ENCODE measurements at places on chromosomes 12 and 14.

DNA sequence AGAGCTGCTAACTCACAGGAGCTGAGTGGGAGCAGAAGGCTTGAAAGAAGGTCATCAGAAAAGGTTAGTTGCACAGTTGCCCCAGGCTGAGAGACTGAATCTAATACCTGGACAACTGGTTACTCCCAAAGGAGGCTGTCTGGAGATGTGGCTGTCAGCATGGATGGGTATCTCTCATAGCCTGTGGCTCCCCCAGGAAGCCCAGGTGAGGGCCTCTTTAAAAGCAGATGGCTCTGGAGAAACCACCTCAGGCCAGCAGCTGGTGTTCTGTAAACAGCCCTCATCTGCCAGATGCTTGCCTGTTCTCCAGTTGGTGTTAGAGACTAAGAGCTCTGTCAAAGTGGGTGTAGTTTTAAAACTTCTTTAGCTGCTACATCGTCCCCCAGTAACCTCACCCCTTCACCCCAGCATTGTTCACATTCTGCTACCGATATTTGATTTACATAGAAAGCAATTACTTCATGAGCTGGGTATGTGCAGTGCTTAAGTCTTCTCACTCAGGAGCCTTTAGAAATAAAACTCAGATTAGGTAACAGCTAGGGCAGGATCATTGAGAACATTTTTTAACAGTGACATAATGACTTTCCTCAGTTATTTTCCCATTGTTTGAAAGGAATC is 25.8 kb downstream of the DACT1 start:
- no peak for DNase-seq

DNA sequence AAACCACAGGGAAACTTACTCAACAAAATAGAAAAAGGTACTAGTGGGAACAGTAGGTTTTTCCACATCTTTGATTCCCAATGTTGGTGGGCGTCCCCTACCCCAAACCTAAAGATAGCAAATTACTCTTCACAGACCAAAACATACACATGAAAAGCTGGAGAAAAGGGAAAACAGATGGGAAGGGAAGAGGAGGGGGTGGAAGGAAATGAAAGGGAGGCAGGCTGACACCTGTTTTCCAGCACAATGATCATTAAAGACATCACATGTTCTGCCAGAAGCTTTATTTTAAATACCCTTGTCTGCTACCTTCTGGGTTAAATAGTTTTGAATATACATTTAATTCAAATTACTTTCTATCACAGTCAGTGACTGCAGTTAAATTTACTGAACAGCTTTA is 1617.9 kb upstream of the SEL1L start:
- DNase-seq, result no peak

GRCh38 chr12:6471989-6472360 is 1.5 kb upstream of the VAMP1 start:
- no peak for DNase-seq

DNA sequence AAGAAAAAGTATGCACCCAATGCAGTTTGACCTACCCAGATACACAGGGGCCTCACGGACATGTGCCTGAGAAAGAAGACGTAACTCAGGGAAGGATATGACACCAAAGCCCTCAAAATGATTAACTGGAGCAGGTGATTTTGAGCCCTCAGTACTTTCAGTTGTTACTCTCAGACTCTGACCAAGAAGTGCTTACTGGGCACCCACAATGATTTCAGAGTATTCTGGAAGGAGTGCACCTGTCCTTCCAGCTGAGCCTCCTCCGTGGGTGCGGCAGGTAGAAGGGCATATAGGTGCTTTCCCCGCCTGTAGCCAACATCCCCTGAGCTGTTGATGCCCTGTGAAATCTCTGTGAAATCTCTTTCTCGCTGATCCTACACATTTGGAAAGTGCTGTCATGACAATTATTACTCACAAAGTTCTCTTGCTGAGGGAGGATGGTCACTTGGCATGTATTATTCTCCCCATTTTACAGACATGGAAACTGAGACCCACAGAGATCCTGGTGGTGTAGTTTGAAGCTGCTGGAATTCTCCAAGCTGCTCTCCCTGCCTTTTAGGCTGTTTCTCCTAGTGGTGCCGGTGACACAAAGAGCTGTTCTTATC is 154.3 kb upstream of the CCND2 start:
- DNase-seq, result peak; percentile 53

DNA sequence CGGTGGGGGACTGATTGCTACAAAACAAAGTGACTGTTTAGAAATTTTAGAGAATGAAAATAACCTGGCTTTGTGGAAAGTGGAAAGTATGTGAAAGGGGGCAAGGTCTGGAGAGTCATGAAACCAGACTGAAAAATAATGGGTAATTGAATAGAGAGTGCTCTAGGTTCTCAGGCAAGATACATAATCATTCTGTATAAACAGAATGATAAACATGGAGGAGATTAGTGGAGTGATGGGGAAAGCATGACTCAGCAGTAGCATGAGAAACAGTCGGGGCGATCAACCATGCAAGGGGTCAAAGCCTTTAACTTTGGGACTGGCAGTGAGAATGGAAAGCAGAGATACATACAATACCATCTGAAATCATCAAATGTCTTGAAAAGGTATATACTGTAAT is 332.5 kb downstream of the CCER1 start:
- no peak for DNase-seq

- no peak for DNase-seq
Measured at GRCh38 chr12:90268574-90268973, 559.9 kb upstream of the ATP2B1 start.

DNA sequence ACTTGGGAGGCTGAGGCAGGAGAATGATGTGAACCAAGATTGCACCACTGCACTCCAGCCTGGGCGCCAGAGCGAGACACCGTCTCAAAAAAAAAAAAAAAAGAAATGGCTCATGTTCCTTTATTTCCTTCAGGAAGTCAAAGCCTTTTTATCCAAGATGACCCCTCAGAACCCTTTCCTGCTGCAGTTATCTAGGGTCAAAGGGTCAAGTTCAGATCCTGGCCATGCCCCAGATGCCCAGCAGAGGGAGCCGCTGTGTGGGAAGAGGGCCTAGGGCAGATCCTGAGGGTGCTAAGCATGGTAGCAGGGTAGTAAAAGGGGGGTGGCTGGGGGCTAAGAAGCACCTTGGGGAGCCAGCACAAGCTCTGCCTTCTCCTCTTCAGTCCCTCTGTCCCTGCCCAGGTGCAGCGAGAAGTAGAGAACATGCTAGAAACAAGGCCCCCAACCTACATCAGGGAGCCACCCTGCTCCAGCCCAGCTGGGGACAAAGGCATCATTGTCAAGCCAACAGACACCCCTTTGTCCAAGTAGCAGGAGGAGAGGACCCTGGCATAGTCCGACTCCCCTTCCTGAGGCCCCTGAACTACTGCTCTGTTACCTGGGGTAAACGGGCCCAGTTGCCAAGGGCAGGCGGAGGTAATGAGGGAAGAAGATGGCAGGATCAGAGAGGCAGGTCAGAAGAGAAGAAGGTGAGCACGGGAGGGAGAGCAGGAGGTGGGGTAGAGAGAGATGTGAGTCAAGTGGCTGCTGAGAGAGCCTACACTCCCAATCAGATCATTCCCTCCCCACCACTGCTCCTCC is 6.5 kb downstream of the NFE2 start:
- DNase-seq, result peak; percentile 65

- no peak for DNase-seq
Measured at GRCh38 chr12:2112401-2112800, 59.6 kb downstream of the CACNA1C start.

DNA sequence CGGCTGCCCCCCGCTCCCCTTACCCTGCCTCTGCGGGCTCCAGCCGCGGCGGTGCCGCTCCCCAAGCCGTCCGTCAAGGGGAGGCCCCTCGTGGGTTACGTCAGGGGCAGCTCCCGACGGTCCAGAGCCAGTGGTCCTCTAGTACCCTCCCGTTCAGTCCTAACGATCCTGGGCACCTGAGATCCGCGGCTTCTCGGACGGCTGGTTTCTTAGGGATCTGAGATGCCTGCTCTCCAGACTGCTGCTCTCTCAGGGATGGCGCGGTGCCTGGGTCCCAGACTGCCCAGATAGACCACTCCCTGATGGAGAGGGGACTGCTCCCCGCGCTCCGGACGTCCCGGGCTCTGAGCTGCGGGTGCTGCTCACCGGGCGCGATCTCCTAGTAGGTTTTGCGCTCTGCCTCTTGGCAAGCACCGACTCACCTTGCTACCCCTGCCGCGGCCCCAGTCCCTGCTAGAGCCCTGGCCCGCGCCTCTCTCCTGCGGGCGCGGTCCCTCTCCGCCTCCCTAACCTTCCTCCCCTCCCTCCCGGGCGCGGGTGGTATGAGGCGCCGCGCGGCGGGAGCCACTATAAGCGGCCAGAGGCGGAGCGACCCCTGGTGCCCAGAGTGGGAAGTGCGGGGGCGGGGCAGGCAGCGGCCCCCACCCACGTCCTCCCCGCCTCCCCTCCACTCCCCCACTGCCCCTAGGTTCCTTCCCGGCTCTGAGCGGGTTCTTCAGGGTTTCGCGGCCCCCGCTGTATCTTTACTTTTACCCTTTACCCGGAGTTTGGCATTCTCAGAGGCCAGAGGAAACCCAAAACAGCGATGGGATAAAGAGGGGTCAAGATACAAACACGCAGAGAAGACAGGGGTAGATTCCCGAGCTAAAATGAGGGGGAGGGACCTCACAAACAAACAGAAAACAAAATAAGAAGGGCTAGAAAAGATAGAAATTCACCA is at the start of gene C1QL4:
TSS of gene C1QL4 (minus strand) at position 544 of the 940 bp plus-strand sequence. CDS start 711 bp downstream, outside the sequence.
- peak; percentile 89 for DNase-seq

DNA sequence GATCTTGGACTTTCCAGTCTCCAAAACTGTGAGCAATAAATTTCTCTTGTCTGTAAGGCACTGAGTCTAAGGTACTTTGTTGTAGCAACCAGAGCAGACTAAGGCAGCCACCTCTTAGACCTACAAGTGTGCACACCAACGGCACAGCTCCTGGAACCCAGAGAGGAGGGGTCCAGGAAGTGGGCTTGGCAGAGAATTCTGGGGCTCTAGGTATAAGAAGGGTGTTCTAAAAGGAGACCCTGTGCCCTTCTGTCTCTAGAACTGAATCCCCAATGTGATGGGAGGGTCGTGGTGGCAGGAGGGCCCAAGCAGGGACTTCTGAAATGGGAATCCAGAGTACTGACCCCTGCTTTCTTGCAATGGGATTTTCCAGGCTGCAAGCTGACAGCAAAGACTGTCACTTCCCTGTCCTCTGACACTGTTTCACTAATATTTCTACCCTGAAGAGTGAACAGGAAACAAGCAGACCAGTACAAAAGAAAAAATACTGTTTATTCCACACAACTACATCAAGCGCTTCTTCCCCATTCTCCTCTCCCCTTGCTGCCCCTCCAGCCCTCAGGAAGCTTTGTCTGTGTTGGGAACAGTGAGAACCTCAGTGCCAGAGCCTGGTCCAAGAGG is 13.6 kb upstream of the TFCP2 start:
- DNase-seq, result no peak

DNA sequence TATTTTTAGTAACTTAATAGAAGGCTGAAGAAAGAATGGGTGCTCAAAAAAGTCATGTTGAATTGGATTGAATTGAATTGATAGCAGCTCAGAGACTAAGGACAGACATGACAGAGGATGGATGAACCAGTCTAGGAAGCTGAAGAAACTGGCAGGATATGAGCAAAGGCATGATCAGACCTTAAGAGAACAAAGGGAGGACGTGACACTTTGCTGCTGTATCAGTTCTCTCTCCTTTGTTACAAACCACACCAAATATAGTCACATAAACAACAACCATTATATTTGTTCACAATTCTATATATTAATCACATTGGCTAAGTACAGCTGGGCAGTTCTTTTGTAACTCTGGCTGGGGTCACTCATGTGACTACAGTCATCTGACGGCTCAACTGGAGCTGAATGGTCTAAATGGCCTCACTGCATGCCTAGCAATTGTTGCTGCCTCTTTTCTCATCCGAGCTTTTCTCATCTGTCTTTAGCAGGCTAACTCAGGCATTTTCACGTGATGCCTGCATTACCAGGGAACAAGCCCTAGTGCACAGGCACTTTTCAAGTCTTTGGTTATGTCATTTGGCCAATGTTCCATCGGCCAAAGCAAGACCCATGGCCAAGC is 355.0 kb downstream of the ETNK1 start:
- no peak for DNase-seq

DNA sequence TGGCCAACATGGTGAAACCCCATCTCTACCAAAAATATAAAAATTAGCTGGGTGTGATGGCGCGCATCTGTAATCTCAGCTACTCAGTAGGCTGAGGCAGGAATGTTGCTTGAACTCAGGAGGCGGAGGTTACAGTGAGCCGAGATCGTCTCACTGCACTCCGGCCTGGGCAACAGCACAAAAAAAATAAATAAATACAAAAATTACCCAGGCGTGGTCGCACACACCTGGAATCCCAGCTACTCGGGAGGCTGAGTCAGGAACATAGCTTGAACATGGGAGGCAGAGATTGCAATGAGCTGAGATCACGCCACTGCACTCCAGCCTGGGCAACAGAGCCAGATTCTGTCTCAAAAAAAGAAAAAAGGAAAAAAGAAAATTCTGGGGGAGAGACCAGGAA is 80.1 kb downstream of the PHETA1 start:
- DNase-seq, result no peak

- no peak for DNase-seq
Measured at GRCh38 chr14:86794689-86795088, 1198.3 kb downstream of the GALC start.

DNA sequence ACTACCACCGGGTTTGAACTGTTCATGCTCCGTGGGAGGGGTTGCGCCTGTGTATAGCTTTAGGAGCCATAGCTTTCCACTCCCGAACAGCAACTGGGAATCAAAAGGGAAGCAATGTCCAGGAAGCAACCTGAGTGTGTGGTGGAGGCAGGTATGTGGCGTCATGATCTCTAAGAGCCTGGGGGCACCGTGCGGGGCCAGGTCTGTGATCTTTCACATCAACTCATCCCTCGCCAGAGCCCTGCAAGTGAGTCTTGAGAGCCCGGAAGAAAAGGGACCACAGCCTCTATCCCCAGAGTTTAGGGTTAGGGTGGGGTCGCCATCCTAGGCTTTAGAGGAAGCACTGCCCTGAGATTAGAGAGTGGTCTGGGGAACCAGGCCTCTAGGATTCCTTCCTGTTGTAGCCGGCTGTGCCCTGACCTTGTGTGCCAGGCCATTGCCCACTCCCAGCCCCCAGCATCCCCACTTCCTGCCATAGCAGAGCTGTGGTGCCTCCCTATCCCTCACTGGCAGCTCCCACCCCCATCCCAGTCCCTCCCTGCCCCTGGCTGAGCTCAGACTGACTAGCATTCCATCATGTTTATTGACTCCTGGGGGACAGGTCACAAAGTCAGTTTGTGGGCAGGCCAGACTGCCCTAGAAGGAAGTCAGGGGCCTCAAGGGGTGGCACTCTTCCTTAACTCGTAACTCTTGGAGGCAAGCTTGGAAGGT is 745 bp upstream of the ADCY4 start:
- DNase-seq, result no peak

- no peak for DNase-seq
Measured at GRCh38 chr12:50249464-50250182, 33.7 kb downstream of the LIMA1 start.

DNA sequence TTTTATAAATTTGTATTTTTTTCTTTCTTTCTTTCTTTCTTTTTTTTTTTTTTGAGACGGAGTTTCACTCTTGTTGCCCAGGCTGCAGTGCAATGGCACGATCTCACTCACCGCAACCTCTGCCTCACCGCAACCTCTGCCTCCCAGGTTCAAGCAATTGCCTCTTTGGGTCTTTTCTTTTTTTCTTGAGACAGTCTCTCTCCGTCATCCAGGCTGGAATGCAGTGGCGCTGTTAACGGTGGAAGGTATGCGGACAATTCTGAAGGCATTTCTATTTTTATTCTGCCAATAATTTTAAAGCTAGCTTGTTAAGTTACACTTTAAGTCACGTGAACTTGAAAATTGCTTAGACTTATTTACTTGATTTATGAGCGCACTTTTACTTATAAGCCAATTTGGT is 8.8 kb upstream of the PHC1 start:
- DNase-seq, result no peak

- no peak for DNase-seq
Measured at GRCh38 chr14:103773521-103773920, 57.9 kb downstream of the ZFYVE21 start.

- no peak for DNase-seq
Measured at GRCh38 chr12:5661811-5662210, 229.9 kb downstream of the NTF3 start.

All from CD4-positive, alpha-beta T cell treated with Interleukin-17A for 1 hour (primary cell).